DMS79 treated with DMSO at 0.1 percent for 48 hours (cell line): ENCODE measurements at places on chromosomes 7 and 10.

DNA sequence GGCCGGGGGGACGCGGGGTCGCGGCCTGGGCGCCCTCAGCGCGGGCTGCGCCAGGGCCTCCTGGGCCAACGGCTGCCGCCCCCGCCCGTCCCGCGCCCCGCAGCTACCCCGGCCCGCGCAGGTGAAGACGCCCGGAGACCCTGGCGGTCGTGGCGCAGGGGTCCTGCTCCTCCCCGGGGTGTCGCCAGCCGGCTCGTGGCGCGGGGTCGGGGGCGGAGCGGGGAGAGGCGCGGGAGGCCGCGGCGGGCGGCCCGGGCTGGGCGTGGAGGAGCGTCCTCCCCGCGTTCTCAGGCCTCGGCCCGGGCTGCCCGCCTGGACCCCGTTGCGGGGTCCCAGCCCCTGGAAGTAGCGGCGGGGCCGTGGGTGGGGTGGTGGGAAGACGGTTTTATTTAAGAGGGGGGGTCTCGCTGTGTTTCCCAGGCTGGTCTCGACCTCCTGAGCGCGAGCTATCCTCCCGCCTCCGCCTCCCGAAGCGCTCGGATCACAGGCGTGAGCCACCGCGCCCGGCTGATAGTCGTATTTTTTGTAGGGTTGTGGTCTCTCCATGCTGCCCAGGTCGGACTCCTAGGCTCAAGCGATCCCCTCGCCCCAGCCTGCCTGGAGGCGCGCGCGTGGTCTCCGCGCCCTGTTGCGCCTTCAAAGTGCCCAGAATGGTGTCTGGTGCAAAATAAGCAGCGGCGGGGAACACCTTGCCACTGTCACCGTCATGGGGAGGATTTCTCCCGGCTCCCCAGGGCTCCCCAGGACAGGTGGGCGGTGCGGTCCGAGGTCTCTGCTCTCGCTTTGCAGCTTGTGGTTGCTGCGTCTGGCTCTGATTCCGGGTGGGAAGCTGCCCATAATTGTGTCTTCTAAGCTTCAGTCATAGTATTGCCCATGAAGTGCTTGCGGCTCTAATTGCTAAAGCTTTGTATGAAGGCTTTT, 15.3 kb upstream of the SUN1 start:
- peak; percentile 30 for DNase-seq

DNA sequence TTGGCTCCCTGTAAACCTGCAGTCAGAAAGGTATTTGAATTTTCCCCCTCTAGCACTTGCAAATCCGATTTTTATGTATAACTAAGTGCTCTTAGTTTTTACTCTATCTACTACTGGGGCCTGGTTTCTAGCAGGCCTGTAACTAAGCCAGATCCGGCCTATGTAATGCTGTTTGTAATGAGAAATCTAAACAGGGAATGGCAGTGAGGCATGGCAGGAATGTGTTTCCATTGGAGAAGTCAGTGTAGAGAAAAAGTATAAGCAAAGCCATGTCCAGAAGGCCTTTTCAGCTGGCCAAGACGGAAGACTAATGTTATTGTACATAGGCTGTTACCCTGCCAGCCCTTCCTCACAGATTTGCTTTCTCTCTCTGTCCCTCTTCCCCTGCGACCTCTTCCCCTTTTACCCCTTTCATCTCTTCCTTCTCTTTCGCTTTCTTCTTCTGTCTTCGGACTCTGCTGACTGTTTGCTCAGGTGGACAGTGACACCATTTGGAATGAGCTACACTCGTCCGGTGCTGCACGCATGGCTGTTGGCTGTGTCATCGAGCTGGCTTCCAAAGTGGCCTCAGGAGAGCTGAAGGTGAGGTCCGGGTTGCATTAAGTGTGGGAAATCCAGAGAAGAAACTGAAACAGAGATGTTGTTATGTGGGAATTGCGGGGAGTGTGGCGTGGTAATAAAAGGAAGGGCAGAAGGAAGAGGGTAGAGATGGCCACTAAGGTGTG, 297.5 kb downstream of the HDAC9 start:
- no peak for DNase-seq

- DNase-seq = no peak
These were observed 3.6 kb downstream of the FAM171A1 start for GRCh38 chr10:15367296-15368085.

- DNase-seq = no peak
These were observed 128.5 kb upstream of the TNS3 start for GRCh38 chr7:47710201-47710935.

- DNase-seq = no peak
These were observed 137.4 kb downstream of the TNS3 start for GRCh38 chr7:47444376-47445098.

GRCh38 chr10:120972259-120972658, 121.1 kb downstream of the WDR11 start:
- no peak for DNase-seq

- no peak for DNase-seq
These were observed 457 bp downstream of the PLOD3 start for GRCh38 chr7:101216860-101217387.

DNA sequence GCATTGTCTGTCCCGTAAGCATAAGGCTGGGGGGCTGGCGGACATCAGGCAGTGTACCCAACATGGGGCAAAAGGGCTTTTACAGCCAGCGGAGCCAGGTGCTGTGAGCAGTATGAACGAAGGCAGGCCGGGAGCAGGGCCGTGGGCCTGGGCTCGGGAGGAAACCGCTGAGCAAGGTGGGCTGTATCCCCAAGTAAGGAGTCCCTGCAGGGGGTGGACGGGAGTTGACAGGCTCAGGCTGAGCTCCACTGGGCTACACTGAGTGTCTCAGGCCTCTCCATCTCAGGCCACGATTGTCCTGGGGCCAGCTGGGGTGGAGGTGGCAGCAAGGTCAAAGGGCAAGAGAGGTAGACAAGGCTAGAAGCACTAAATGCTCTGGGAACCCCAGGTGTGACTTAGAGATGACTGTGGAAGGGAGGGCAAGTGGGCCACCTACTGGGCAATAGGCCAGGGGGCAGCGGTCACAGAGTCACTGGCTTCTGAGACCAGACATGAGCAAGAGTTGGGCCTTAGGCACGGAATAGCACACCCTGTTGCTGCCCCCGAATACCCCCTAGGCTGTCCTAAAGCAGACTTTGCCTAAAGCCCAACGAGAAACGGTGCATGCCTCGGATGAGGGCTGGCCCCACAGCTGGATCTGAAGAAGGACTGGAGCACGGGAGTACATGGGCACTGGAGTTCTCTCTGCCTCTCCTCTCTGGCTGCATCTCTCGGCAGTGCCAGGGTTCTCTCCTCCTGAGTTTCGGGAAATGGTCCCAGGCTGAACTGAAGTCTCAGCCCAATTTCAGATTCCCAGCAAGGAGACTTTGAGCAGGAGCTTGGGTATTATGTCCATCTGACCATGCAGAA, 10.8 kb upstream of the RAMP3 start:
- DNase-seq = no peak

- no peak for DNase-seq
These were observed 100.0 kb upstream of the PRR15 start for GRCh38 chr7:29463504-29464158.

DNA sequence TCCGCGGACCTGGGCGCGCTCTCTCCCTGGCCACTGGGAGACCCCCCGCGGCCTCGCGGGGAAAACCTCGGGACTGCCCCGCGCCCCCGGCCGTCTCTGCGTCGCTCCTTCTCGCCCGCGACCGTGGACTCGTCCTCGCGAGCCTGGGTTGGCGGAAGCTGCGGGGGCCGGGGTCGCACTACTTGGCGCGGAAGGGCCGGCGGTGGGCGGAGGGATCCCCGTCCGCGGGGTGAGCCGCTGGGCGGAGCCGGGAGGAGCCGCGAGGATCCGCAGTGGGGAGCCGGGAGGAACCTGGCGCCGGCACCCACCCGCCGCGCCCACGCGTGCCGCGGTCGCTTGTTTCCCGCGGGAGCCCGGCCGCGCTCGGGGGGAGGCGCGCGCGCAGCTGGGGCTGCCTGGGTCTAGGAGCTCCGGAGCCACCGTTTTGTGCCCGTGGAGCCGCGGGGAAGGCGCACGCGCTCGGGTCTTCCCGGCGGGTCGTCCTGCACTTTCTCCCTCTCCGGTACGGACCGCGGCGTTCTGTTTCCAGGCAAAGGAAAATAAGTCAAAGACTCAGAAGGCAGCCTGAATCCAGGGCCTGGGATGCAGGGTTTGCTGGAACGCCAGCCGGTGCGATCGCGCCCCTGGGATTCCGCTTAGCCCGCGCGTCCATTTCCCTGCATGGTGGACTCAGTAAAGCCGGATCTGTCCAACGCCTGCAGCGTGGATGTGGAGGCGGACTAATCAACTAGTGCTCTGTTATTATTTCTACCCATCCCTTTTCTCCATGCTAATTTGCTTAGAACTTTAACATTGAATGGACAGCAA, 28.7 kb upstream of the KMT2C start:
- DNase-seq = peak; percentile 36

DNA sequence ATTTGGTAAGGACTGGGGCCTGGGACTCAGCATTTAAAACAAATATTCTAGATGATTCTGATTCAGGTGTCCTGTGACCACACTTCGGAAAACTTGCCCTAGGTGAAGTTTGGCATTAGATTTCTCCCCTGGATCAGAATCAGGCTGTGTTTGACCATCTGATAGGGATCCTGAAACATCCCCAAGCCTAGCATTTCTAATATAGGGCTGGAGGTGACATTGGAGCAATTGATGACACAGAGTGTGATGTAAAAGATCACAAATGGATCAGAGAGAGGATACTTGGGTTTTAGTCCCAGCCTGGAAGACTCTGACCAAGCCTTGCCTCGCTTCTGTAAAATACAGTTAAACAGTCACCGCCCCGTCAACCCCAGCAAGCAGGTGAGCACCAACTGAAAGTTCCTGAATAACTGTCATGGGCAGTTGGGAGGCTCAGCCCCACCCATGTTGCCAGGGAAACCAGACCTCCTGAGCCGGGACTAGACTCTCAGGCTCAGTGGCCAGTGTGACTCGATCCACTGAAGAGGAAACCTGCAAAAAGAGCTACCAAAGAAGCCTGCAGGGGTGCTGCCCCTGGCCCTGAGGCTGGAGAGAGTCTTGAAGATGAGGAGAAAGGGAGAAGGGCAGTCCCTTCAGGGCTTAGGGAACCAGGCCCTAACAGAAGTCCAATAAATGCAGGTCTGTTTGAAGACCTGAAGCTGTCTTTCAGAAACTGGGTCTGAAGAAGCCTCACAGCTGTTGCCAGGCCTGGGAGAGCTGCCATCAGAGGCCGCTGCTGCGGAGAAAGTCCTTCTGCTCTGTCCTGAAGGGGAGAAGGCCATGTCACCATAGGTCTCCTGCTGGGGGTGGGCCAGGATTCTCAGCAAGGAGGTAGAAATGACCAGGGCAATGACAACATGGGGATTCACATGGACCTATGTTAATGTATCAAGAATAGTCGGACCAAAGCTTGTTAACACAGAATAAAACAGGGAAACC, 126.1 kb upstream of the KCNMA1 start:
- no peak for DNase-seq

- no peak for DNase-seq
These were observed 55.1 kb upstream of the LAMB1 start for GRCh38 chr7:108057951-108058481.

- DNase-seq = no peak
These were observed 11.1 kb downstream of the SFXN3 start for GRCh38 chr10:101042118-101042517.

DNA sequence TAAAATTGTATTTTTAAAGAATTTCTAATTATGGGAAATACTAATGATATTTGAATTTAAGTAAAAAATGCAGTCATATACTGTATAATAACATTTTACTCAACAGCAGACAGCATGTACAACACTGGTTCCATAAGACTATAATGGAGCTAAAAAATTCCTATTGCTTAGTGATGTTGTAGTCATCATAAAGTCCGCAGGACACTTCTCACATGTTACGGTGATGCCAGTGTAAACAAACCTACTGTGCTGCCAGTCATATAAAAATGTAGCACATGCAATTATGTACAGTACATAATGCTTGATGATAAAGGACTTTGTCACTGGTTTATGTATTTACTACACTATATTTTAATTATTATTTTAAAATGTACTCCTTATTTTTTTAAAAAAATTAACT, 629.3 kb downstream of the IPMK start:
- no peak for DNase-seq

DNA sequence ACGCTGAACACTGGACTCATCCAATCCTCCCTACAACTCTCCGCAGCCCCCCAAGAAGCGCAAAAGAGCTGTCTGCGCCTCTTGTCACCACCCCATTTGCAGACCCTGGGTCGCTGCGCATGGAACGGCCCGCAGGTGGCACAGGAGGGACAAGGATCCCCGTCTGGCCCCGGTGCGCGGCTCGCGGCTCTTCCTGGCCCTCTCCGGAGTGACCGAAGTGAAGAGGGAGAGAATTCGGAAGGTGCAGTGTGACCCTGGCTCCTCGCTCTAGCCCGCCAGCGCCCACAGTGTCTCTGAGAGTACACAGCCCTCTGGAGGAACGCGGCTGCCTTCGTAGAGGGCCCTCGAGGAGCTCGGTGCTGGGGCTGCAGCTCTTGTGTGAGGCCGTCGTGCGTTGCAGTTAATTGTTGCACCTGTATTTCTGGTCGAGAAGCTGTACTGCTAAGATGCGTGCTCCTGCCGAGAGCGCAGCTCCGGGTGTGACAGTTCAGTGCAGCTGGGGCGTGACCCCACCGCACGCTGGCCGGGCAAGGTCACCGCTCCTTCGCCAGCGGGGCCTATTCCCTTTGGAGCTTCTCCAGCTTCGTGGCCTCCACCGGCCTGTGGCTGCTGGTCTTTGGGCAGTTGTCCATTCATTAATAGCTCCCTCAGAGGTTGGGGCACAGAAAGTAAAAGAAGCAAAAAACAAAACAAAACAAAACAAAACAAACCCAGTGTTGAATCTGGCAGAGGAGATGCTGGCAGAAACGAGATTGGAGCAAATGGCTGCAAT, 119.0 kb downstream of the SEC23IP start:
- no peak for DNase-seq

GRCh38 chr7:36827726-36828703, 103.7 kb upstream of the AOAH start:
- DNase-seq = no peak

DNA sequence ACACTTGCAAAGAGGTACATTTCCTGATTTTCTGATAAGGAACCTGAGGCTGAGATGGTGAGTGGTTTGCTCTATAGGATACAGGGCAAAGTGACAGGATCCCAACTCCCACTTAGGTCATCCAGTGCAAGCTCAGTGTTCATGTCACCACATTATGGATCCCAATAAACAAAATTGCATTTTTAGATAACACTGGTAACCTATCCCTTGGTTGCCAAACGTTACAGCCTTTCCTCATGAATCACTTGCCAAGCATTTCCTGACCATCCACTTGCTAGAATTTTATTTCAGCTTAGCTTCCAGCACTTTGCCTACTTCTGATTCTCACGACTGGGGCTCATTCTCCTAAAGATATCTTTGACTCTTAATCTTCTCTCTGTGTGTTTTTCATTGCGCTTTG, 131.4 kb upstream of the ODAD2 start:
- DNase-seq = no peak

DNA sequence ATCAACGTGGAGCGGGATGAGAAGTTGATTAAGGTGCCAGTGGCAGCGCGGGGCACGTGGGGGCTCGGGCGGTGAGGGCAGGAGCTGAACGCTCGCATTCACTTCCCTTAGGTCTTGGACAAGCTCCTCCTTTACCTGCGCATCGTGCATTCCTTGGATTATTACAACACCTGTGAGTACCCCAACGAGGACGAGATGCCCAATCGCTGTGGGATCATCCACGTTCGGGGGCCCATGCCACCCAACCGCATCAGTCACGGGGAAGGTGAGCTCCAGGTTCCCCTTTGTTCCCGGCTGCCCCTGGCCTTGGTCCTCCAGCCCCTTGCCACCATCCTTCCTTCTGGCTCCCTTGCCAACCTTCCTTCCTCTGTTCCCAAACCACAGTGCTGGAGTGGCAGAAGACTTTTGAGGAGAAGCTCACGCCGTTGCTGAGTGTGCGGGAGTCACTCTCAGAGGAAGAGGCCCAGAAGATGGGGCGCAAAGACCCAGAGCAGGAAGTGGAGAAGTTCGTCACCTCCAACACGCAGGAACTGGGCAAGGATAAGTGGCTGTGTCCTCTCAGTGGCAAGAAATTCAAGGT, 2.5 kb downstream of the UFSP1 start:
- DNase-seq = no peak

GRCh38 chr7:18125476-18125875, 97.8 kb upstream of the PRPS1L1 start:
- DNase-seq = peak; percentile 84
